ENCODE measurements at places on chromosomes 5 and 9. TPM values are rescaled to one million over a fixed set of nuclear protein-coding genes. Genes with fewer than 3 reads are reported as not detected.

The NR5A1 gene
- not detected for total RNA-seq

The PTPRD gene
- 0.15 TPM for total RNA-seq

The ALG2 gene
- total RNA-seq: 40.7 TPM

The FBP2 gene
- total RNA-seq: not detected

The PCAT7 gene
- total RNA-seq: 0.79 TPM

The KCNIP1 gene
- total RNA-seq: not detected

The ARL14EPL gene
- not detected for total RNA-seq

Data from A549 treated with ZK216348 at 1 μM for 4 hours (cell line).